ENCODE measurements at places on chromosomes 5 and 9. TPM values are rescaled to one million over a fixed set of nuclear protein-coding genes. Genes with fewer than 3 reads are reported as not detected.
A peak's percentile ranks its signal among the peaks of the same experiment; 100 is the strongest.

DNA sequence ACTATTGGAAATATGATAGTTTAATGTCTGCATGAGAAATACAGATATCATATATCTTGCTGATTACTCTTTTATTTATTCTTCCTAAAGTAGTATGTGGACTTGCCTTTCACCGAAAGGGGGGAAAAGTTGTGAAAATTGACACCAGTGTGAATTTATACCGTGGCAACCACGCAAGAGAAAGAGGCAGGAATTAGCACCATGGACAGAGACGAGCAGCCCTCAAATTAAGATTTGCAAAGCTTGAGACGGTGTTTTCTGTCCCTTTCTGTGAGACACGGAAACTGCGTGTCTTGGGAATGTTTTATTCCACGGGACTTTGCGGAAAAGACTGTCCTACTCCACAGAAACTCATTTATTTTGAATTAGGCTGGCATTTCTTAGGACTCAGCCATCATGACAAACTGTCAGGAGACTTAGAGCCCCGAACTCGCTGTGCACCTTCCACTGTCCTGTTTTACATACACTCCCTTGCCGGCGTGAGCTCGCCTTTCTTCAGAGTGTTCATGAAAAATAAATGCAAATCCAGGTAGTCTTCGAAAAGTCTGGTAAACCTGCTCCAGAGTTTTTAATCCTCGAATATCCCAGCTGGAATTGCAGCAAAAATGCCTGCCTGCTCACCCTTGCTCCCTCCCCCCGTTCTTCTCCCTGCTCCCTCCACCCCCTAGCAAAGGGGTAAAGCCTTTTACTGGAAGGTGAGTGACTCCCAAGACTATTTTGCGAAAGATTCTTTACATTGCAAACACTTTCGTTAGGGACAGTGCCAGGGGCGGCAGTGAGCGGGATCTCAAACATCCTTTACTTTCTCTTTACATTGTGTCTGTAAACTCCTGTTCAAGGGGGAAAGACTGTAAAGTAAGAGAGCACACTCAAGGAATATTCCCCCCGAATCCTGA is 3.8 kb upstream of the ELAVL2 start:
- no peak for DNase-seq

DNA sequence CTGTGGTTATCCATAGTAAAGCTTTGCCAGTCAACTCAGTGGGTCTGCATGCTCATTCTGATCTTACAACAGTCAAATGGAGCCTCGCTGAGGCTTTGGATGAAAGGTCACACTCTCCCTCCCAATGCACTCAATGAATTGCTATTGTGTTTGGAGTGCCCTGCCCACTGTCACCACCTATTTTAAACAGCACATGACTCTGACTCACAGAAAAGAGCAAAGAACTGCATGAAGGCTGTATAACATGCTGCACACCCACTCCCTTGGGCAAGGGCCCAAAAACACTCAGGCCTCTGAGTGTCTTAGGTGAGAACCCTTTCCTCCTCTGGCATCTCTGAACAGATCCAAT is 118.7 kb upstream of the CCDC112 start:
- peak; percentile 67 for DNase-seq

LRRC70 gene
- 2.0 TPM for total RNA-seq

ADAMTSL1 gene
- 2.5 TPM for total RNA-seq

- DNase-seq: no peak
Measured at GRCh38 chr5:170301149-170301548, 3.6 kb upstream of the LCP2 start.

DNA sequence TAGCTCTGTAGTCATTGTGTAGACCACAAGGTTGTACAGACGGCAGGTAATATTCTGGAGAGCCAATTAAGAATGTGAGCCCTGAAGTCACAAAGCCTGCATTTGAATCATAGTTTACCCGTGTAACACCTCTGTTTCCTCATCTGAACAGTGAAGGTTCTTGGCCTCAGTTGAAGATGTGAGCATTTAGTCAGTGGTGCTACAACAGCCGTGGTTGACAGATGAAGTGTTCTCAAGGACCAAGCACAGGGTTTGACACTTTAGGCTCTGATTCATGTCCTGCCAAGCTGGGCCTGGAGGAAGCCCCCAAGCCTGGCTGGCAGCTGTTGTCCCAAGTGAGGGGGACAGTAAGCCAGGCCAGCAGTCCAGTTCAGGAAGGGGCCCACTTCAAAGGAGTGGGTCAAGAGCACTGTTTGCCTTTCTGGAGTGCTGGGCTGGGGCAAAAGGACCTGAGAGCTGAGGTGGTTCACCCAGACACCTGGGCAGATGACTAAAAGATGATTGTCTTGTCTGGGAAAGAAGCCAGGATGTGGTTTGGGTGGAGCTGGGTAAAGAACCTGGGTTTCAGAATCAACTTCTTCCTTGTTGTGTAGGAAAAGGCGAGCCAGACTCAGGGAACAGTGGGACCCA is 20.7 kb downstream of the FAXDC2 start:
- no peak for DNase-seq

ANKRD31 gene
- total RNA-seq: 0.08 TPM

DNA sequence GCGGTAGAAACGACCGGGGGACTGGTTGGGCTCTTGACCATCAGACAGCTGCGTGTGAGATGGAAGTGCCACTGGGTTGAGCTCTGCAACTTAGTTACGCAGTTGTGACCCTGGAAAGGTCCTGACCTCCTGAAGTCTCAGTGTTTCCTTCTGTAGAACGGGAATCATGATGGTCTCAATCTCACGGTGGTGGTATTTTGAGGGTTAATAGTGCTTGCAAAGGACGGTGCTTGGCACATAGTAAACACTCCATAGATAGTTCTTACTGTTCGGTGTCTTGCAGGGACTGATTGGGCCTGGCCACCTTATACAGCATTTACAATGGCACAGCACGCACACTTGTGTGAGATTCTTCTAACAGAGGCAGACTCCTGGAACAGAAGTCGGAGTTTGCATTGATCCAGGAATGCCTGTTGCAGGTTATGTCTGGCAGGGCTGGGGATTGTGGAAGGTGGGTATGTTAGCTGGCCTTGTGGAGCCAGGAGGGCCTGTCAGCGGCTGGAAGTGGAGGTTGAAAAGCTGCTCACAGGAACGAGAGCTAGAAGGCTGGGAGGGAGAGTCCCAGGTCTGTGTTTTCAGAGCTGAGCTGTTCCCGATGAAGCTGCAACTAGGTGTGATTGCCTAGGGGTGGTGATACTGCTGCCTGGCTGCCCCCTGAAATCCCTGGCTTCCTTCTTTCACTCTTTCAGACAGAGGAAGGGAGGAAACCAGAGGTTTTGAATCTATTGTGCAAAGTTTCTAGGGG is 962 bp upstream of the TXN start:
- DNase-seq: peak; percentile 26

DNA sequence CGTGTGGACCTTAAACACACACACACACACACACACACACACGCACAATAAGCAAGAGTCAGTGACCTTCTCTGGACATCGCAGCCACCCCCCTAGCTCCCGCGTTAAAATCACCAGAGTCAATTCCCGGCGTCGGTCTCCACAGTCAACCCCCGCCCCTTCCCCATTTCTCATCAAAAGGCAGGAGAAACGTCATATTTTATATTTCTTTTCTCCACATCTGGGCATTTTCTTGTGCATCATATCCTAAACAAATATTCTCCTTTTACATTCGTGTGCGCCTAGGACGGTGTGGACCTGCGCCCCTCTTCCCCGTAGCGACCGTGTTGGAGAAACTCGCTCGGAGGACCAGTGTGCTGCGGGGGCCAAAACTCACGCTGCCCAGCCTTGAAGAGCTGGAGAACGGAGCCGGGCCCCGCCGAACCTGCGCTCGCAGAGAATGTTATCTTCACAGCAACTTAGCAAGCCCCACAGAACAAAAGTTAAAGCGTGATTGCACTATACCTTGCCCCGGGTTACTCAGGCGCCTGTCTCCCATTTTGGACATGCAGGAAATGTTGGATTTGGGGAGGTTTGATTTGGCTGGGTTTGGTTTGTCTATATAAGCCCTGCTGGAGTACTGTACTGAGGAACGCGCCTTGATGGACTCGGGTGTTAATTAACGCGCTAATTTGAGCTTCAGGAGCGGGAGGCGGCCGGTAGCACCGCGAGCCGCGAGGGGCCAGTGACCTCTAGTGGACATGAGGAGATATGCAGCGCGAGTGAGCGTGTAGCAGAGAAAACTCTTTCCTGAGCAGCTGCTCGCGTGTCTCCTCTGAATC is 192.4 kb downstream of the MEF2C start:
- peak; percentile 72 for DNase-seq

DNA sequence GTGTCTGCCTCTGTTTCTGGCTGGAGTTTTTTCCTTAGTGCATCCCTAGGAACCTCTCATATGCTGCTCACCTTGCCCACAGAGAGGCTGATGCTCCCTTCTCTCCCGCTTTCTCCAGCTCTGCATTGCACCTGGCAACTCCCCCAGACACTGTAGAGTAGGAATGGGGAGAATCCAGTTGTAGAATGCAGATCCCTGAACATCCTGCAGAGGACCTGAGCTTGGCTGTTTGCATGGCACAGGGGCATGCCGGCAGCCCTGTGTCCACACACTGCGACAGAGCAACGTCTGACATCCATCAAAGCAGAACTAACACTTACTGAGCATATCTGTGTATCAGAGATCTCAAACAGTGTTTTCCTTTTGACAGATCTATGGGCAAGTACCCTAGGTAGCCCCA is 19.9 kb downstream of the IDNK start:
- DNase-seq: no peak

DNA sequence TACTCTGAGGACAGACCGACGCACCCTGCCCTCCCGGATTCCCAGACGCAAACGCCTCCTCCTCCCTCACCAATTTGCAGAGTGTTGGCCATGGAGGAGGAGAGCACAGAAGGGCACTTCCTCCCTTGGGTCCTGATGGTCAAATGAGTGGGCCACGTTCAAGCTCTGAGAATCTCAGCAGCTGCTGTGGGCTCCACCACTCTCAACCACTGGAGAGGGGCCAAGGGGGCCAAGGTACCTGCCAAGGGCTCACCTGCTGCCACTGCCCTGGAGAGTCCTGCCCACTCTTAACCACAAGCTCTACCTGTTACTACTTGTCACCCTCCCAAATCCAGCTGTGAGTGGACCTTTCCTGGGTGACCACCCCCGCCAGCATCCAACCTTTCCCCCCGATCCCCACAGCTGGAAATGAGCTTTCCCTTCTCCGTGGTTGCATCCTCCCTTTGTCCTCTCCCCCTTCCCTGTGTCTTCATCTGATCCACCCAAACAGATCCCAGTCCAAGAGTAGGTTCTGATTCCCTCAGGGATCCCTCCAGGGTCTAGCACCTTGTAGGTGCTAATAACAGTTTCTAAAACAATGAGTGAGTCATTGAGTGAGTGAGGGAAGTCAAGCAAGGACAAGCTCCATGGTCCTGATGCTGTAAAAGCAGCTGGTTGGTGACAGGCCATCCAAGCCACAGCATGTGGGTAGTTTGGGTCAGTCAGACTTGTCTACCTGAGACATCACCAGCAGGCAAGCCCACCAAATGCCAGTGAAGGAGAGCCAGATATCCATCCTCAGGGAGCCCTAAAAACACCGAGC is 69.7 kb downstream of the FAM114A2 start:
- DNase-seq: no peak

DNA sequence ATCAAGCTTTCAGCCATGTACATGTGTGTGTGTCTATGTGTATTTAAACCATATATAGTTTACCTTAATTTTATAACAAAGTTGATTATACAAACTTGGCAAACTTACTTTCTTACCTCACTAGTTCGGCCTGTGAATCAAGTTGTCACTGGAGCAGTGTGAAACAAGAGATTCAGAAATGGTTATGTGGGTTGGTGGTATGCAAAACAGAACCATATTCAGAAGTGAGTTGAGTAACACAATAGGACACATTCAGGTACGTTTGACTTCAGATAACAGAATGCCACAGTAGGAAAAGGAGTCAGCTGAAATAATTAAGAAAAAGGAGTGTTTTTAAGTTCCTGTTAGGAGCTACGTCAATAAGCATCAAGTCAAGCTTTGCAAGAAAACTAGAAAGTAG is 21.5 kb downstream of the XPA start:
- DNase-seq: no peak

DNA sequence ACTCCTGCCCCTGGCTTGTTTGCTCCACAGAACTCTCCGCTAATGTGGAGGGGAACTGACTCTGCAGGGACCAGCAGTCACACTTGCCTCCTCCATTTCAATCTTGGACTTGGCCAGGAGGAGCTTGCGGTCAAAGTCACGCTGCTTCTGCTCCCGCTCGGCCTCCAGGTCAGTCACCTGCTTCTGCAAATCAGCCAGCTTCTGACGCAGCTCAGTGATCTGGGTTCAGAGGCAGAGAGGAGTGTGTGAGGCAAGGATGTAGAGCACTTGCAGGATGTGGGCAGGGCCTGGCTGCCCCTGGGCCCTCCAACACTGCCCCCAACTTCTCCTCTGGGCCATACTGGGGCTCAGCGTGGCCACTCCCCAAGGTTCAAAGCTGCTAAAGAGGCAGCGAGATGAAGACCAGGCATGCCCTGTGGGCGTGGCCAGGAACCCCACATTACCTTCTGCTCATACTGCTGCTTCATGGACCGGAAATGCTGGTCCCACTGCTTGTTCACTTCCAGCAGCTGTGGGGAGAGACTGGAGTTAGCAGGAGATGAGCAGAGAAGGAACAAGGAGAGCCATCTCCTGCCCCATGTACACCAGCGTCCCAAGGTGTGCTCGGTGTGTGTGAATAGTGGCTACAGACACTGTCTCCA is 22.2 kb downstream of the GPX3 start:
- peak; percentile 9 for DNase-seq

LRRC26 gene
- total RNA-seq: not detected

DNA sequence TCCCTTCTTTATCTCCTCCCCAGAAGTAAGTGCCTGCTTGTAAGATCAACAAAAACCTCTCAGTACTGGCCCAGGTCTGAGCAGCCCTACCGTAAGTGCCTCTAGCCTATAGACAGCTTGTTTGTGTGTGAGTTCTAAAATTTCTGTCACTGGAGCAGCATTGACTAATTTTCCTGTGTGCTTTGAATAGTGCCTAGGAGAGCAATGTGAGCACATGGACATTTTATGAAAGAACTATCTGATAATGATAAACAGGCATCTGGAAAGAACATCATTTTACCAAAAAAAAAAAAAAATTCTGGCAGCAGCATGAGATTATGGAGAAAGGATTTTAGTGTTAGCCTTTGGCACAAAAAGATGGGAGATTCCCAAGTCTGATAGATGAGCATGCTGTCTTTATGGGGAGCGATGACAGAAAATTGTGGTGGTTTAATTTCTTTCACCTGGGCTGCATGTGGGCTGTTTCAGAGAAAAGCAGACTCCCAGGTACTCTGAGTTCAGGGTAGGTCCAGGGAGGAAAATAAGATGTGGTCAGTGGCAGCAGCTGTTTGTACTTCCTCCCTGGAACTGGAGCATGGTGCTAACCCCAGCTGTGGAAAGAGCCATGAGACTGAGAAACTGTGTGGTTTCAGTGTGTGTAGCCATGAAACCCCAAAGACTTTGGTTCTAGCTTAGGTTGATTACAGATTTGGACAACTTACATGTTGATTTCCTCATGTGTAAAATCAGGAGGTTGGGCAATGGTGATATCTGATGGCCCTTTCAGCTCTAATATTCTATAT is 419.9 kb downstream of the NTRK2 start:
- DNase-seq: no peak

LVRN gene
- total RNA-seq: 3.9 TPM

GRCh38 chr5:91188755-91189154 is 194.4 kb downstream of the ARRDC3 start:
- DNase-seq: no peak

GRCh38 chr9:27053369-27054022 is 48.0 kb upstream of the LRRC19 start:
- no peak for DNase-seq

ANXA2R gene
- 1.9 TPM for total RNA-seq

SV2C gene
- total RNA-seq: 0.06 TPM
